ENCODE measurements at places on chromosomes 1 and 21.

DNA sequence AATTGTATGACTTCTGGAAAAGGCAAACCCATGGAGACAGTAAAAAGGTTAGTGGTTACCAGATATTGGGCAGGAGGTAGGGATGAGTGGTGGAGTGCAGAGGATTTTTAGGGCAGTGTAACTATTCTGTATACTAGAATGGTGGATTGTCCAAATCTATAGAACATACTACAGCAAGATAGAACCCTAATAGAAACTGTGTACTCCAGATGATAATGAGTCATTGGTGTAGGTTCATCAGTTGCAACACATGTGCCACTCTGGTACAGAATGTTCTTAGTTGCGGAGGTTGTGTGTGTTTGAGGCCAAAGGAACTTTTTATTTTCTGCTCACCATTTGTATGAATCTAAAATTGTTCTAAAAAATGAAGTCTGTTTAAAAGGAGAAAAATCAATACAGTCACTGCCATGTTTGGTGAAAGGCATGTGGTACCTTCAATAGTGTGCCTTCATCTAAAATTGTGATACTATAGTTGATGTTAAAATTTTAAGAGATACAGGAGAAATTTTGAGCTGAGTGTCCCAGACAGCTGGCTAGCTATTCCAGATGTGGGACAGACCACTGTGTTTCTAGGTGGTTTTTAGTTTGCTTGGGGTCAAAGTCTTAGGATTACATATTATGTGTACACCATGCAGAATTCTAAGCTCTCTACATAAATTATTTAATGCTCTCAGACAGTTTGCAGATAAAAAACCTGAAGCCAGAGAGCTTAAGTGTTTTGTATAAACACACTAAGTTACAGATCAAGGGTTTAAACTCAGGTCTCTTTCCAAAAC, 150.5 kb downstream of the RPS6KC1 start:
- DNase-seq = no peak

DNA sequence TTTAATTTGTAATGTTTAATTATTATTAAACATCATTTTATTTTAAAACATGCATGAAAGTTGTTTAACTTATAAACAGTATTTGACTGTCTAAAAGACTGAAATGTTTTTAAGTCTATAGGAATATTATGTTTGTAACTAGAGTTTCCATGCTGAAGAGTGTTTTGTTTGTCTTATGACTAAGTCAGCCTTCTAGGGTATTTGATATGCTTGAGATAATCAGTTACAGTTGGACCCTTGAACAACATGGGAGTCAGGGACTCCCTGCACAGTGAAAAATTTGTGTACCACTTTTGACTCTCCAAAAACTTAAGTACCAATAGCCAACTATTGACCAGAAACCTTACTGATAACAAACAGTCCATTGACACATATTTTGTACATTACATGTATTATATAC, 45.5 kb upstream of the KANK4 start:
- no peak for DNase-seq

- peak; percentile 8 for DNase-seq
Measured at GRCh38 chr1:101112051-101112780, 86.6 kb upstream of the DPH5 start.

GRCh38 chr1:155910621-155911121, 478 bp downstream of the RIT1 start:
- peak; percentile 39 for DNase-seq

DNA sequence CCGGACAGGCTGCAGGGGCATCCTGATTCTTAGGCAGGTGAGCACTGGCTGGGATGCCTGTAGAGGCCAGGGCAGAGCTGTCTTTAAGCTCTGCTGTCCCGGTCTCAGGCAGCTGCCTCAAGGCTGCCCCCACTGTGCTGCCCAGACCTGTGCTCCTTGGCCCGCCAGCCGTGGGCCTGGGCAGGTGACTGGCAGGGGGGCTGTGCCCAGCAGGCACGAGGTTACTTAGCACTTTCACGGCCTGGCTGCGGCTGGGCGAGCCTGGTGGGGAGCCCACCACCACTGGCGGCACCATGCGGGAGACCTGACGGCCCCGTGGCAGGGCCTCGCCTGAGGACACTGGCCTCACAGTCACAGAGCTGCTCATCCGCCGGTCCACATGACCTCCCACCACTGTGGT, 8.2 kb downstream of the CRYBG2 start:
- DNase-seq = no peak
